ENCODE measurements at places on chromosomes 13 and 19.

DNA sequence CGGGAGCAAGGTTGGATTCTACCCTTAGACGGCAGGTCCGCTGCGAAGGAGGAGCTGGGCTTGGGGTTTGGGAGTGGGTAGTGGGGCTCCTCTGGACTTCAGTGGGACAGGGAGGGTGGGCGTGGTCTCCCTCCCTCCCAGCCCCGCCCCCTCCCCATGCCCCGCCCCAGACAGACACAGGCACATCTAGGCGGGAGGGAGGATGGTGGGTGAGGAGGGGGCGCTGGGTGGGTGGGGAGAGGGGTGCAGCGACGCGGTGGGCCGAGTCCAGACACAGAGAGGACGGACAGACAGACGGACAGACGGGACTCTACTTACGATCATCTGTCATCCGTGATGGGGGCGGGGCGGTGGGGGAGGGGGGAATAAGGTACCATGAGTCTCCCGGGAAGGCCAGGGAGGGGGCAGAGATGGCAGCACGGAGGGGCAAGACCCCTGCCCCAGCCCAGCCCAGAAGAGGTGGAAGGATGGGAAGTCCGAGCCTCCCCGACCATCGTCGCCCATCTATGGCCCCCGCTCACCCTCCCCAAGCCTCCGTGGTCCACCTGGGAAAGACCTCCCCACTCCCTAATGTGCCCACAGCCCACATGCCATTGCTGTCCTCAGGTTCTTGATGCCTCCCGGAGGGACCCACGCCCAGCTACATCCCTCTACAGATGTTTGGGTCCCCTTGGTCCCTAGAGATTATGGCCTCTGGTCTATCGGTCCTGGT is 64.8 kb downstream of the UNC13A start:
- DNase-seq, result no peak

DNA sequence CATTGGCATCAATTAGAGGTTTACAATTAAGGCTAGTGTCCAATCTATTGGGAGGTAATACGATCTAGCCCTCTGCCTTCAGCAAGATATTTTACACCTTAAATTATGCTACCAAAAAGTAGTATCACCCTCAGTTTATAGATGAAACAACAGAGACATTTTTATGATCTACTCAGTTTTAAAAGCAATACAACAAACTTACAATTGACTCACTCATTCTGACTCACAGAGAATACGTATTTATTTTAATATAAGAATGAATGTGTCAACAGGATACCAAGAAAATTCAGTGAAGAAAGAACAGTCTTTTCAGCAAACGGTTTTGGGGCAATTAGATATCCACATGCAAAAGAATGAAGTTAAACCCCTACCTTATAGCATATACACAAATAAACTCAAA is 32.5 kb upstream of the STARD13 start:
- DNase-seq, result no peak

DNA sequence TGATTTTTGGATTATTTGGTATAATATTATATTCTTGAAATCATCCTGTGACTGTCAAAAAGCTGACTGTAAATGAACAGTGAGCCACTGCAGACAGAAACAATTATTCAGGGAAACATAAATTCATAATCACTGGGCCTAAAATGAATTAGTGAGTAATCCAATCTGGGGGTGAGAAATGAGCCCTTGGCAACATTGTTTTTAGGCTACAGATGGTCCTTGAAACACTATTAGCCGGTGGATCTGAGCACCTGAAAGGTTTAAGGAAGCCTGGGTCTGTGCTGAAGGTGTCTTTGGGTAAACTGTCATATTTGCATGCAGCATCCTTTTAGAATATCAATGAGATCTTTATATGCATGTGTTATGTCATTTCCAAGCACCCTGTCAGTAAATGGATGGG is 290.7 kb downstream of the ATP8A2 start:
- no peak for DNase-seq

GRCh38 chr13:42039457-42039945 is 8.9 kb upstream of the DGKH start:
- no peak for DNase-seq

- DNase-seq, result no peak
These were observed 97.8 kb downstream of the RNF17 start for GRCh38 chr13:24861617-24862362.
